ENCODE measurements at places on chromosomes 1 and 21. TPM values are rescaled to one million over a fixed set of nuclear protein-coding genes. Genes with fewer than 3 reads are reported as not detected.

DNA sequence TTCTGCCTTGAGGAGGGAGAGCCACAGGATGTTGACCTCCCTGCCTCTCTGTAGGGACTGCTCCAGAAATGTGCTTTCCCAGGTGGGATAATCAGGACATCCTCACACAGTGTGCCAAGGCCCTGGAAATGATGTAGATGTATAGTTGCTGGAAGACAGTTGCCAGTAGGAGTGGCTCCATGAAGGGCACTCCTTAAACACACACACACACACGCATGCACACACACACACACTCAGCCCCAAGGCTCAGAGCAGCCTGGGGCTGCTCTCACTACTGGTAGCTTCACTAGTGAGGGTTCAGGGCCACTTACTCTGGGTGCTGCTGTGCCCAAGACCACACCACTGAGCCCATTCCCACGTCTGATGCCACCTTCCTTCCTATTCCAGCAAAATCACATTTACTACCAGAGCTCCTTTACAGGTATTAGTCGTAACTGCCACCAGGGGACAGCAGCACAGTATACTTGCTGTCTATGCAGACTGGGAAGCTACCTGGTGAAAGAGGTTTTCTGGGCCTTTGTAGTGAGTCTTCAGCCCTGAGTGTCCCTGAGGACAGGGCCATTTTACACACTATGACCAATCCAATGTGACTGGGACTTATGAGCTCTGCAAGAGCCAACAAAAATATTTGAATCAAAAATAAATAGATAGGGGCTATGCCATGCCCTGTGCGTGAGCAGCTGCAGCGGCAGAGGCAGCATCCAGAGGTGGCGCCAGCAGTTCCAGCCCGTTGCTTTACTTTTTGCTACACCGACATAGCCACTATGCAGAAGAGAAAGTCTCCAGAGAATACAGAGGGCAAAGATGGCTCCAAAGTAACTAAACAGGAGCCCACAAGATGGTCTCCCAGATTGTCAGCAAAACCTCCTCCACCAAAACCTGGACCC is 15.0 kb downstream of the CRNN start:
- no peak overlapping the region for H3K27ac ChIP-seq
- H3K27me3 ChIP-seq, result no peaks in the 10 kb centered on the region
- no peak for DNase-seq

DNA sequence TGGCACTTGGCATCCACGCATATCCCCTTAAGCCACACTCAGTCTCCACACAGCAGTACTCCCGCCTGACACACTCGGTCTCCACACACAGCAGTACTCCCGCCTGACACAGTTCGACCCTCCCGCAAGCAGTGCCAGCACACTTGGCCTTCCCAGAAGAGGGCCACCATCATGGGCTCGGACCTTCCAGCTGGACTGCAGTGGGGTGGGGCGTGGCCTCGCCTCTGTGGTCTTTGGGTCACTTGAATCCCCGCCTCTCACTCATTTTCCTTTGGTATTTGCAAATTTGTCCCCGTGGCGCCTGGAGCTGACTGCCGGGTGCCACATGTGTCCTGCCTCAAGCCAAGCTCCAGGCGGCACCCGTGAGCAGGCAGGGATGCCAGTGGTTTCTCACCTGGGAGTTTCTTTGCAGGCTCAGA is 63.7 kb downstream of the FAAP20 start:
- no peaks in the 10 kb centered on the region for H3K36me3 ChIP-seq
- H3K4me3 ChIP-seq, result no peak overlapping the region
- no peak for DNase-seq
- no peak overlapping the region for H3K27ac ChIP-seq
- H3K27me3 ChIP-seq, result no peaks in the 10 kb centered on the region

GRCh38 chr1:119713749-119714456 is 2.2 kb downstream of the PHGDH start:
- H3K36me3 ChIP-seq, result no peaks in the 10 kb centered on the region
- no peak for DNase-seq
- no peak overlapping the region for H3K27ac ChIP-seq

DNA sequence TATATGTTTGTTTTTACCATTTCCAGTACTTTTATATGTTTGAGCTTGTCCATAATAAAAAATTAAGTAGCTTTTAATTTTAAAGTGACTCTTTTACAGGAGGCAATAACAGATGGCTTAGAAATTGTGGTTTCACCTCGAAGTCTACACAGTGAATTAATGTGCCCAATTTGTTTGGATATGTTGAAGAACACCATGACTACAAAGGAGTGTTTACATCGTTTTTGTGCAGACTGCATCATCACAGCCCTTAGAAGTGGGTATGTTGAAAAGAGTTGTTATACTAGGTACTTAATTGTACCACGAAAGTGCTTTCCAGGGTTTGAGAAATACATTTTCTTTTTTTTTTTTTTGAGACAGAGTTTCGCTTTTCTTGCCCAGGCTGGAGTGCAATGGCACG is 46.1 kb downstream of the RNF2 start:
- H3K36me3 ChIP-seq, result no peaks in the 10 kb centered on the region
- no peak overlapping the region for H3K4me3 ChIP-seq
- no peaks in the 10 kb centered on the region for H3K4me1 ChIP-seq
- no peaks in the 10 kb centered on the region for H3K27me3 ChIP-seq
- no peak for DNase-seq

- no peak overlapping the region for H3K27ac ChIP-seq
- no peaks in the 10 kb centered on the region for H3K36me3 ChIP-seq
- no peaks in the 10 kb centered on the region for H3K27me3 ChIP-seq
- H3K4me1 ChIP-seq, result no peaks in the 10 kb centered on the region
Observed at GRCh38 chr1:215992620-215993019, 425.5 kb downstream of the KCTD3 start.

GRCh38 chr1:169368406-169368769 is 393 bp downstream of the BLZF1 start:
- peak overlapping the region; percentile 50 for H3K27ac ChIP-seq
- peak overlapping the region; percentile 63 for H3K4me3 ChIP-seq
- H3K4me1 ChIP-seq, result peaks cover 12% of the 10 kb centered on the region
- H3K36me3 ChIP-seq, result no peaks in the 10 kb centered on the region
- H3K27me3 ChIP-seq, result no peaks in the 10 kb centered on the region

- no peak overlapping the region for H3K27ac ChIP-seq
- H3K36me3 ChIP-seq, result no peaks in the 10 kb centered on the region
- H3K27me3 ChIP-seq, result no peaks in the 10 kb centered on the region
- DNase-seq, result no peak
Observed at GRCh38 chr21:31893851-31894415, 21.1 kb downstream of the HUNK start.

DNA sequence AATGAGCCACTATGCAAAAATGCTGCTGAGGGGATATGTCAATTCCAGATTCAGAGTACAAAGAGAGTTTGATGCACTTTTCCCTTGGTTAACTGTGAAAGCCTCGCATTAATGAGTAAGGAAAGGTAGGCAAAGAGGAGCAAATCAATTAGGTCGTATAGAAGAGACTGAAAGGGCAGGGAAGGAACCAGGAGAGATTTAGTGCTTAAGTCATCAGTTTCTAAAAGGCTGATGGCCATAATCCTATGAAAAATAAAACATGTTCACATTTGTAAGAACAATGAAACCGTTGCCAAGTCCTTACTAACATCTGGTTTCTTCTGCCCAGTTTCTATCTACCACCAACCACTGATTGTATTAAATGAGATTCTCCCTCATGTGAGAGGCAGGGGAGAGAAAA is 118.4 kb upstream of the PALMD start:
- H3K27ac ChIP-seq, result no peak overlapping the region
- no peak overlapping the region for H3K4me3 ChIP-seq
- no peak for DNase-seq
- peaks cover 9% of the 10 kb centered on the region for H3K4me1 ChIP-seq
- H3K36me3 ChIP-seq, result no peaks in the 10 kb centered on the region

DNA sequence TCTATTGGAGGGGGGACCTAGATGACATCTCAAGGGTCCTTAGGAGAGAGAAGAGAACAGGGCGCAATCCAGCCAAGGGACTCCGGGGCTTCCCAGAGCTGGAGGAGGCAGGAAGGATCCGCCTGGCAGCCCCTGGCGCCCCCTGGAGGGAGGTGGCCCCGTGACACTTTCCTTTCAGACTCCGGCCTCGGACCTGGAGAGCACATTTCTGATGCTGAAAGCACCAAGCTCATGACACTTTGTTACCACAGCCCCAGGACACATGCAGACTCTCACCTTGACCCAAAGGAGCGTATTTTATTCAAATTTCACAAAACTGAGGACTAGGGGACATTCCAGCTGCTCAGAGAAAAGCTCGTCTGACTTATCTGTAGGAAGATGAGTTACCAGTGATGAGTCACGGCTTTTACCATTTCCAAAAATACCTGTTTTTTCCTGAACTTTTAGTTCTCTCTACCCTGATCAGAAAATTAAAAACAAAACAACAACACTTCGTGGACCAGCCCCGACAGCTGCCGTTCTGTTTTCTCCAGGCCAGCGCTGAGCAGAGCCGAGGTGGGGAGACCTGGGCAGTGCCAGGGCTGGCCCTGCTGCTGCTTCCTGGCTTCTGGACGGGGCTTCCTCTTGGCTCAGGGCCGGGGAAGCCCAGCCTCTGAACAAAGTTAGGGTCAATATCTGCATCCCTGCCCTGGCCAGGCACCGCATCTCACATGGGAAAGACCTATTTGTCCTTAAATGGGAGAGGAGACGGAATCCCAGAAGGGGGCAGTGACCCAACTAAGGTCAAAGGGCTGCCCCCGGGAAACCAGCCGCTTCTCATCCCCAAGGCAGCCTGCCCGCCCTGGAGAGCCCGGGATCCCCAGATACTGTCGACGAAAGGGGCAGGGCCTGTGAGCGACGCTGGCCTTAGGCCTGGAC is 21.6 kb upstream of the POFUT2 start:
- H3K4me3 ChIP-seq, result no peak overlapping the region
- no peaks in the 10 kb centered on the region for H3K36me3 ChIP-seq
- peak; percentile 84 for DNase-seq

- H3K36me3 ChIP-seq, result no peaks in the 10 kb centered on the region
- H3K4me3 ChIP-seq, result no peak overlapping the region
- H3K27me3 ChIP-seq, result peaks cover 6% of the 10 kb centered on the region
Observed at GRCh38 chr1:39713557-39713956, 22.3 kb upstream of the HPCAL4 start.

Gene IL19
- not detected for total RNA-seq

DNA sequence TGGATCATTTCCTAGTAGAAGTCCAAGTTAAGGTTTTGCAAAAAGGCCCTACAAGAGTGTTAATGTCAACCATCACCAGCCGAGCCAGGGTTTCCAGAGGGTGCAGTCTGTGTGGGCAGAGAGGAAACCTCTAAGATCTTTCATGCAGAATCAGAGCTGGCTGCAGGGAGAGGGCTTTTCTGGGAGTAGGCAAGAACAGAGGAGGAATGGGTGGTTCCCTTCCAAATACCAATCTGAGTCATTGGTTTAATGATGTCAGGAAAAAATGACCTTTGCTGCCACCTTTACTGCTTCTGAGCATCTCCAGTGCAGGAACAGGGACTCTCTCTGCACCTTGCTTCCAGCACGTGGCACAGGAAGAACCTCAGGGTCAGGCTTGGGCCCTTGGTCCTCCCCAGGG is 73.8 kb downstream of the TNR start:
- no peaks in the 10 kb centered on the region for H3K36me3 ChIP-seq
- DNase-seq, result no peak
- no peaks in the 10 kb centered on the region for H3K27me3 ChIP-seq
- no peak overlapping the region for H3K27ac ChIP-seq
- H3K4me3 ChIP-seq, result no peak overlapping the region

GRCh38 chr1:227790034-227790400 is 25.5 kb upstream of the PRSS38 start:
- H3K36me3 ChIP-seq, result no peaks in the 10 kb centered on the region
- peaks cover 21% of the 10 kb centered on the region for H3K4me1 ChIP-seq
- no peak for DNase-seq
- no peak overlapping the region for H3K27ac ChIP-seq

Gene KRTAP26-1
- total RNA-seq, result not detected

GRCh38 chr1:244388961-244389360 is 62.7 kb downstream of the ADSS2 start:
- no peaks in the 10 kb centered on the region for H3K36me3 ChIP-seq
- DNase-seq, result no peak
- no peak overlapping the region for H3K27ac ChIP-seq
- no peaks in the 10 kb centered on the region for H3K4me1 ChIP-seq
- H3K27me3 ChIP-seq, result no peaks in the 10 kb centered on the region
- H3K4me3 ChIP-seq, result no peak overlapping the region

GRCh38 chr1:65059930-65060538 is 88.0 kb upstream of the AK4 start:
- H3K4me1 ChIP-seq, result peaks cover 71% of the 10 kb centered on the region
- H3K36me3 ChIP-seq, result peaks cover 24% of the 10 kb centered on the region
- no peak for DNase-seq
- H3K27me3 ChIP-seq, result no peaks in the 10 kb centered on the region
- no peak overlapping the region for H3K4me3 ChIP-seq

GRCh38 chr1:232389744-232390143 is 240.2 kb downstream of the SIPA1L2 start:
- no peak overlapping the region for H3K27ac ChIP-seq
- no peaks in the 10 kb centered on the region for H3K27me3 ChIP-seq
- no peak overlapping the region for H3K4me3 ChIP-seq
- H3K4me1 ChIP-seq, result no peaks in the 10 kb centered on the region

DNA sequence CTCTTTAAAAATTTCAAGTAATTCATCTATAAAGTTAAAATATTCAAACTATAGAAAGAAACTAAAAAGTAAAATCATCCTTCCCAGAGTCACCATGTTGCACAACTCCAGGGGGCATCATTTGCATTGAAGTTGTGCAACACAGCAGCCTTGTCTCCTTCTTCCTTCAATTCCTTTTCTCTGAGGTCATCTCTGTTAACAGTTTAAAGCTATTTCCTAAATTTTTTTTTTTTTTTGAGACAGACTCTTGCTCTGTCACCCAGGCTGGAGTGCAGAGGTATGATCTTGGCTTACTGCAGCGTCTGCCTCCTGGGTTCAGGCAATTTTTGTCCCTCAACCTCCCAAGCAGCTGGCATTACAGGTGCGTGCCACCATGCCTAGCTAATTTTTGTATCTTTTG is 7.1 kb downstream of the RHBG start:
- no peak for DNase-seq
- no peaks in the 10 kb centered on the region for H3K4me1 ChIP-seq
- H3K4me3 ChIP-seq, result no peak overlapping the region
- H3K27me3 ChIP-seq, result no peaks in the 10 kb centered on the region

DNA sequence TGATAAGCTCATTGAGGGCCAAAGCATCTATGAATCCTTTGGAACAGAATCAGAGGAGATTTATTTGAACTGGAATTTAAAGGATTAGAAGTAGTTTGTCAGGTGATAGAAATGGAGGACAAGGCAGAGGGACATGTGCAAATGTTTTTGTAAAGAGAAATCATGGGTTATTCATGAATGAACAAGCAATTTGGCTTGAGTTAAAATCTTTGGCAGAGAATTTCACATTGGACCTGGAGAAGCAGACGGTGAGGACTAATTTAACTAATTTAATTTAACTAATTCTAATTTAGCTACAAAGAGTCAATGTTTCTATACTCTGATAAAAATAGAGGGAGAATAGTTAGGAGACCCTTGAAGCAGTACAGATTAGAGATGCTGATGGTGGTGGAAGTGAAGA is 36.3 kb downstream of the SNX7 start:
- no peak overlapping the region for H3K4me3 ChIP-seq
- no peak overlapping the region for H3K27ac ChIP-seq
- H3K27me3 ChIP-seq, result no peaks in the 10 kb centered on the region
- no peaks in the 10 kb centered on the region for H3K36me3 ChIP-seq
- H3K4me1 ChIP-seq, result no peaks in the 10 kb centered on the region

Measured in adrenal gland (tissue), 19 donors.